AG09309 (cell line): ENCODE measurements at places on chromosomes 1 and 21.
A peak's percentile ranks its signal among the peaks of the same experiment; 100 is the strongest.

- DNase-seq: peak; percentile 13
Observed at GRCh38 chr21:16046656-16047330, 317.0 kb downstream of the USP25 start.

DNA sequence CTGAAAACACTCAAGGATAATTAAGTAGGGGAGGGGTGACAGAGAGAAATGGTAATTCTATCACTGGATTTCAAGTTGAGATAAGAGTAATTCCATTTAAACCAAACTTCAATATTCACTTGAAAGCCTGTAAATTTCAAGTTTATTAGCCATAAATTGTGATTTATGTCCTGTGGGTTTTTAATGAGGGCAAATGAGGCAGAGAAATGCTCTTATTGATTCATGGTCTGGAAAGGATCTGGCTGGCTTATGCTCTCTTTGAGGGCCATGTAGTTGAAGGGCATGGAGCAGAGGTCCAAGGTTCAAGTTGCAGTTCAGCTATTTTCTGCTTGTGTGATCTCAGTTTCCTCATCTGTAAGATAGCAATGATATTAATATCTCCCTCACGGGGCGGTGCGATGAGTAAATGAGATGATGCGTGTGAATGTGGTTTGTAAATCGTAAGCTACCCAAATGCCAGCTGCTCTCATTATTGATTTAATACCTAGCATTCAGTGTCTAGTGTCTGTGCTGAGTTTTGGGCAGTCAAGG lies 12.3 kb downstream of the OLFML3 start:
- DNase-seq: no peak

- DNase-seq: no peak
Observed at GRCh38 chr1:6345009-6345408, 48.6 kb downstream of the ACOT7 start.

GRCh38 chr1:9291914-9292360 lies 757 bp upstream of the SPSB1 start:
- no peak for DNase-seq

- DNase-seq: no peak
Observed at GRCh38 chr1:66758241-66758755, 6.0 kb downstream of the DYNLT5 start.

DNA sequence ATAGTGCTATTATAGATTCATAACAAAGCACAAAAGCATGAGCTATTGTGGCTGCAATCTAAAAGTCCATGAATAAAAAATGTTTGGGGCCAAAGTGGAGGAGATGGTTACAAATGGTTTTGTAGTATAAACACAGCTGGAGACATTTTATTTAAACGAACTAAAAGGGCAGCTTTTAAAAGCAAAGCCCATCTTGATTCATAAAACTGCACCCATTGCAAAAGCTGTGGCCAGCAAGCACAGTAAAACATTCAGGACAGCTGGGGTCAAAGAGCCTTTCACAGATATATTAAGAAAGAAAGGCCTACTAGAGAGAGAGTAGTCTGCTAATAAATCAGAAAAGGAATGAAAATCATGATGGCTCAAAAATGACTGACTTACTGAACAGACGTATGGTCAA lies 520.8 kb downstream of the NUF2 start:
- DNase-seq: peak; percentile 54

DNA sequence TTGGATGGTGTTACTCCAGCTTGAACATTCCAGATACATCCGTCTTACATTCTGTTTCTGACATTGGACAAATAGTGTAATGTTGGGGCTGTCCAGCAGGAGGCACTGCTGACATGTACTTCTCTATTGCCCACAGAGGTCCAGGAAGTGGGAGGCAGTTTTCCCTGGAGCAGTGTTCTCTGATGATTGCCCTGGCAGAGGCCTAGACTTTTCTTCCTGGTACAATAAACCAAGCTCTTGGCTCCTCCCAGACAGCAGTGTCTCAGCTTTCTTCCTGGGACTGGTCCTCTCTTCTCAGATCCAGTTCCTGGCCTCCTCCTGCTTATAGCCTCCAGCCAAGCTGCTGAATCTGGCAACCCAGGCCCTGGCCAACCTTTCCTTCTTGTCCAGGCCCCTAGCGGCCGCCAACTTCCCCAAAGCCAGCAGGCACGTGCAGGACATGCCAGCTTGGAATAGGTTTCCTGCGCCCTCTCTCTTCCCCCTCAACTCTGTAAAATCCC lies 14.9 kb upstream of the IFNLR1 start:
- DNase-seq: peak; percentile 84

DNA sequence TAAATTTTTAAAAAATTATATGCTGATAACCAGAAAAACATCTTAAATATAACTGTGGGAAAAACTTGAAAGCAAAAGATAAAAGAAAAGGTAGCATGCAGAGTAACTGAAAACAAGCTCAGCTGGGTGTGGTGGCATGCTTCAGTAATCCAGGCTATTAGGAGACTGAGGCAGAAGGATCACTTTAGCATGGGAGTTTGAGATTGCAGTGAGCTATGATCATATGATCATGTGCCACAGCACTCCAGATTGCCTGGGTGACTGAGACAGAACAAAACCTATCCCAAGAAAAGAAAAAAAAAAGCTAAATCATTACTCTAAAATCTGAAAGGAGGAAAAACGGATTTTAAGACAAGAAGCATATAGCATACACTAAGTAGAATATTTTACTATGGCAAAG lies 1624.0 kb downstream of the AMY1C start:
- no peak for DNase-seq

- no peak for DNase-seq
Observed at GRCh38 chr1:163142152-163142551, 60.6 kb downstream of the RGS5 start.

- DNase-seq: no peak
Observed at GRCh38 chr1:165639821-165640623, 9.0 kb downstream of the MGST3 start.

DNA sequence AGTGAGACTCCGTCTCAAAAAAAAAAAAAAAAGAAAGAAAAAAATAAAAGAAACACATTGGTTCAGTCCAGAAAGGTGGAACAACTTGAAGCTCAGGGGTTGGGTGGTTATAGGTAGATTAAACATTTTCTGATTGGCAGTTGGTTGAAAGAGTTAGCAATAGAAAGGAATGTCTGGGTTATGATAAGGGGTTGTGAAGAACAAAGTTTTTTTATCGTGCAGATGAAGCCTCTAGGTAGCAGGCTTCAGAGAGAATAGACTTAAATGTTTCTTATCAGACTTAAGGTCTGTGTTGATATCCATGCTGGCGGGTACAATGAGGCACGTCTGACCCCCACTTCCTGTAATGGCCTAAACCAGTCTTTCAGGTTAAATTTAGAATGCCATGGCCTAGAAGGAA lies 45.0 kb upstream of the PDE9A start:
- DNase-seq: no peak

DNA sequence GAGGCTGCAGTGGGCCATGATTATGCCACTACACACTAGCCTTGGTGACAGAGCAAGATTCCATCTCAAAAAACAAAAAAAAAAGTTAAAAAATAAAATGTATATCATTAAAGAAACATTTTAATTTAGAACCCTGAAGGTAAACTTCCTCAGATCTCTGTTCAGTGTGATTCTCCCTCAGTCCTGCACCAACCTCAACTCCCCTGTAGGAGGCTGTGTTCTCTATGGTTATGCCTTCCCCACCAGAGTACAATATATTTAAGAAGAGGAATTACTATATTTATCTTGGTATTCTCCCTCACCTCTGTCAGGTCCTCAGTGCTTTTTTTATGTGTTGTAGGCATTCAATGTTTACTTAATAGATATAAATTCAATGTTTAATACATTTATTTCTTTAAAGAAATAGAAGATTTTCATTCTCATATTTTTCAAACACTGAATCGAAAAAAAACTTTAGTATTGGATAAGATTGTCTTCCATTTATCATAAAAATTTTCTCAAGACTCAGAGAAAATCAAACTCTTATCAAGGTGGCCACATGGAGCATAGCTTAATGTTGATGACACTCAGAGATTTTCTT lies 4.8 kb upstream of the LRRC8B start:
- DNase-seq: no peak

DNA sequence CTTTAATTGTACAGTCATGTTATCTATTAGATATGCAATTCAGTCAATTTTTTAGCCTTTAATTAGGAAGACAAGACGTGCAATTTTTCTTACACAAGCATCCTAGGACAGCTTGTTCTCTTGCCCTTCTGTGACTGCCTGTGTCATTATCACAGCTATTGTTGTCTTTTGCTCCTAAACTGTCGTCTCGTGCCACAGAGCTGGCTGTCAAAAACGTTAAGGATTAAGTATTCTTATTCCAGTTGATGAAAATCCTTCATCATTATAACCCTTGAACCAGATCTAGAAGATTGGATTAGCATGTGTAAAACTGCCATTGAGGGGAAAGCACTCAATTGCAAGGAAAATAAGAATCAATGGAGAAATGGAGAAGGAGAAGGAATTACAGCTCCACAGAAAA lies 43.8 kb upstream of the AIM2 start:
- DNase-seq: no peak

DNA sequence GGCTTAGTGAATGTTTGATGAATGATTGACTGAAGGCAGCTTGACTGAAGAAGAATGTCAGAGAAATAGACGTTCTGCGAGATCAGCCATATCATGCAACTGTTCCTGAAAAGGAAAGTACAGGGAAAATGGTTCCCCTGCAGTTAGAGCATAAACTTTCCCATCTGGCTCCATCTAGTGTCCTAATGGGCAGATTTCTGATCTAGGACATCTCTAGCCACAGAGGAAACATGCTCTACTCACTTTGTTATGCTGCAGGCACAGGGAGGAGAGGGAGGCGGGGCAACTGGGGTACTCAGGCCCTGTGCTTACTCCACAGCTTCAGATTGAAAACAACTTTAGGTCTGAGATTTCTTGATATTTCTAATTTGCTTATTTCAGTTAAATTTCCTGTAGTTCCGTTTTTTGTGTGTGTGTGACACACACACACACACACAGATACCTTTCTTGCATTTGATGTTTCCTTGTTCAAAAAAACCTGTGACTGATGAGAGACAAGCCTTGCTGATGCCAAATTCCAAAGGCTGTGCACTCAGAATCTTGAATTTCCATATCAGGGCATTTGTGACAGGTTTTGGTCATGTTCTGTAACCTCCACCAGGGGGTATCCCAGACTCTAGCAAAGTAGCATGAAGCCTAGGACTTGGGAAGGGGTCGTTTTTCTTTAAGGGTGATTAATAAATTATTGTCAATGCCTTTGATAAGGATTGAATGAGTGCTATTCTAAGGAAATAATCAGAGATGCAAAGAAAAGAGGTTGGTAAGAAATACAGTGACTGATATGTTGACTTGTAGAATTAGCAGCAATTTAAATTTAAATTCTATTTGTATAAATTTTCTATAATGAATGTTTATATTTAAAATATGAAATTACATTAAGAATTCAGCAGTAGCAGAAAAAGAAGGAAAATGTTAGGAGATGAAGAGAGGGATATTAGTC lies 139.7 kb upstream of the BEND5 start:
- peak; percentile 32 for DNase-seq

DNA sequence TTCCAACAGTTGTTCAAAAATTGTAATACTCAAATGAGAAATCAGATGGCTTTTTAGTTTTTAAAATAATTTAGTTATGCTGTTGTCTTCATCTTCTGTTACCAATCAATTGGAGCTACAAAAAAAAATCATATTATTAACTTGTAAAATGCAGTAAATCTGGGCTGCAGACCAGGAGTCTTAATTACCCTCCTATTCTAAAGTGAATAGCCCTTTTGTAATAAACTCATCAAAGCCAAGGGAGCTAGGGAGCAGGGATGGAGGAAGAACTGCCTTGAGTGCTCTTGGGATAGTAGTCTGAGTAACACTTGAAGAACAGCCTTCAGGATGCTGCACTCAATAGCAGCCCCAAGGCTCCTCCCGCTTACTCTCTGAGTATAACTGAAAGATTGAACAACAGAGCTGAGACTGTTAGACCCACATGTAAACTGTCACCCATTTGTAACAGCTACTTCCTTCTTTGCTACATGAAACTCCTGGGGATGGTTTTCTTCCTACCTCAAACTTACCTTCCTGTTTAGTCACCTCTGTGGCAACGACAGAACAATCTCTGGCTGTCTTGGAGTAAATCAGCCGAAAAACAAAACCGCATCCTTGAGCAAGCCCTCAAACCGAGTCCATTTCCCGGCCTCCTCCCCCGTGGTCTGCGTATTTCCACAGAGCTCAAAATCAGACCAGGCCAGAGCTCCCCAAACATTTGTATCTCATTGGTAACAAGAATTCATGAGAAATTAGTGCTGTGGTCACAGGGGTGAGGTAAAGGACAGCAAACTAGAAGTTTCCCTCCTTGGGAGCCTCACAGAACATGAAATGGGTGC lies 55.9 kb downstream of the CD58 start:
- peak; percentile 29 for DNase-seq

GRCh38 chr1:207081088-207081487 lies 7.6 kb upstream of the C4BPB start:
- DNase-seq: no peak

DNA sequence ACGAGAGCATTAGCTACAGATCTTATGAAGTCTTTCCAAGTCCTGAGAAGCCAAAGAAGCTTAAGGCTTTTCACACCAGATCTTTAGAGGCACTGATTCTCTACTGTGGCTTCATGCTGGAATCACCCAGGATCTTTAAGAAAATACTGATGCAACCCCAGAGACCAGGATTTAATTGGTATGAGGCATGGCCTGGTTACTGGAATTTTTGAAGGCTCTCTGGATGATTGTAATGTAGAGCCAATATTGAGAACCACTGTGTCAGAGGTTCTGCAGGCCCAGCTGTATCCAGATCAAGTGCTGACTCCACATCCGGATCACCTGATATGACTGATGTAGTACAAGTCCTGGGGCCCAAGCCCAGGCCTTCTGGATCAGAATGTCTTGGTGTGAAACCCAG lies 105.7 kb downstream of the PLPPR5 start:
- DNase-seq: peak; percentile 63

DNA sequence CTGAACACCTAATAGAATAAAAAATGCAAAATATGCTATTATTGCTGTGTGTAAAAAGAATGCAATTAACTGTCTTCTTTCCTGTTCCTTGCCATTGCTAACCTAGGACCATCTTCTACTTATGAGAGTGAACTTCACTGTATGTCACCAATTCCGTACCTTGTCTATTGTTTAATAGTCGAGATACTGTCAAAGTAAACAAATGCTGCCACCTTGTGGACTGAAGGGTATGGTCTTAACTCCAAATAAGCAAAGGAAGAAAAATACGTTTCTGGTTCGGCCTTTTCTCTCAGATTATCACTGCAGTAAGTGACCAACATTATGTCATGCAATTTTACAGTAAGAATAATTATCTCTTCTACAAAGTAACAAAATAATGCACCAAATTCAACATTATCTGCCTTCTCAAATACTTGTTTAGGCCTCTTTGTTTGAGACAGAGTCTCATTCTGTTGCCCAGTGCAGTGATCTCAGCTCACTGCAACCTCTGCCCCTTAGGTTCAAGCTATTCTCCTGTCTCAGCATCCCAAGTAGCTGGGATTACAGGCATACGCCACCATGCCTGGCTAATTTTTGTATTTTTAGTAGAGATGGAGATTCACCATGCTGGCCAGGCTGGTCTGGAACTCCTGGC lies 133.4 kb downstream of the COP1 start:
- peak; percentile 18 for DNase-seq

GRCh38 chr1:11400155-11400554 lies 78.8 kb upstream of the DISP3 start:
- DNase-seq: no peak

- no peak for DNase-seq
Observed at GRCh38 chr1:18725231-18725895, 94.7 kb downstream of the PAX7 start.
